ENCODE measurements at places on chromosomes 6 and 20.

DNA sequence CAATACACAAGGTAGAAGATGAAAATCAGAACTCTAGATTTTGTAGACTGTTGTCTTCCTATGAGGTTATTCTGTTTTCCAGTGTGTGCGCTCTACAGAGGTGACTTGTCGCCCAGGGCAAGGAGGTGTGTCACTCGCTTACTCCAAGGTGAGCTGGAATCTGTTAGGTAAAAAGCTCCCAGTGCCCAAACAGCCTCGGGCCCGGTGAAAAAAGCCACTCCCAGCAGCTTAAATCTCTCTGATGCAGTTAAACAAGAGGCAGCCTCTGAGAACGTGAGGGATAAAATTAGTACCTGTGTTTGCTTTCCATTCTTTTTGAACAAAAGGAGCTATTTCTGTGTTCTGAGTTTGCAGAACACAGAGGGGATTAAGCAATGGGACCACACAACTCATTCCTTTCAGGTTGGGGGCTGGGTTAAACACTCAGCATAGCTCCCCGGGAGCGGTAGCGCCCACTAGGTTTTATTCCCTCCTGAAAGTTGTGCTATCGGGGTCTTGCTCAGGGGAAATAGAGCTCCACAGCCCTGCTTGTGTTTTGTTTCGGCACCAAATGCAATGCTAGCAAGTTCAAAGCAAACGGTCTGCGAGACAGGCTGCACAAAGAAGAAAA is 181.2 kb downstream of the FOXA2 start:
- DNase-seq, result no peak

- DNase-seq, result no peak
Measured at GRCh38 chr6:91970700-91971099, 1383.8 kb upstream of the MAP3K7 start.

DNA sequence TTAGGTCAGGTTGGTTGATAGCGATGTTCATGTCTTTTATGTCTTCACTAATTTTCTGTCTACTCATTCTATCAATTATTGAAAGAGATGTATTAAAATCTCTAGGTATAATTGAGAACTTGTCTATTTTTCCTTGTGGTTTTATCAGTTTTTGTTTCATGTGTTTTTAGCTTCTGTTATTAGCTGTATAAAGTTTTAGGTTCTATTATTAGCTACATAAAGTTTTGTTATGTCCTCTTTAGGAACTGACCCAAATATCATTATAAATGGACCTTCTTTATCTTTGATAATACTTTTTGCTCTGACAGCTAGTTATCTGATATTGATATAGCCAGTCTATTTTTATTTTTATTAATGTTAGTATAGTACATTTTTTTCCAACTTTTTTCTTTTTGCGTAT is 92.4 kb upstream of the TMEM170B start:
- DNase-seq, result no peak

DNA sequence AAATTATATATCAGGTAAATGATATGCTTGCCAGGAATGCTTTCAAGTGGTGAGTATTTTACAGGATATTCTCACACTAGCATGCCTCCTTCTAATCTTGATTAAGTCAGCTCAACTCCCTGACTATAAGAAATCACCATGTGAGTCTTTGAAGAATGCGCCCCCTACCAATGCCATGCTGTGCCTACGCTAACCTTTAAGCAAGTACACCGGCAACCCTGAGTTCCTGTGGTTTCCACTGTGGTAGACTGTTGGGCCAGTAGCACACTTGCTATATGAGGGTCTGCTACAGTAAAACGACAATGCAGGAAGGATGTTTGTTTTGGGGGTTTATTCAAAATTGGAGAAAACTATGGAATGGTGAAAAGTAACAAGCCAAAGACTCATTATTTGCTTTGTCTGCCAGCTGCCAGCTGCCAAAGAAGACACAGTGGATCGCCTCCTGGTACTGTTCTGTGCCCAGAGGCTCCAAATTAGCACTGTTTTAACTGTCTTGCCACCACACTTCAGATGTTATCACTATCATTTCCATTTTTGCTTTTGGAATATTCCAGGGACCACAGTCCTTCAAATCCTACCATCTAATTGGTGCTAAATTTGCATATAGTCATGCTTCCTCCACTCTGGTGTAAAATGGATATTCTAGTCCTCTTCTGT is 333.5 kb downstream of the RNGTT start:
- no peak for DNase-seq

- no peak for DNase-seq
Measured at GRCh38 chr6:112031960-112032359, 21.9 kb upstream of the CCN6 start.

DNA sequence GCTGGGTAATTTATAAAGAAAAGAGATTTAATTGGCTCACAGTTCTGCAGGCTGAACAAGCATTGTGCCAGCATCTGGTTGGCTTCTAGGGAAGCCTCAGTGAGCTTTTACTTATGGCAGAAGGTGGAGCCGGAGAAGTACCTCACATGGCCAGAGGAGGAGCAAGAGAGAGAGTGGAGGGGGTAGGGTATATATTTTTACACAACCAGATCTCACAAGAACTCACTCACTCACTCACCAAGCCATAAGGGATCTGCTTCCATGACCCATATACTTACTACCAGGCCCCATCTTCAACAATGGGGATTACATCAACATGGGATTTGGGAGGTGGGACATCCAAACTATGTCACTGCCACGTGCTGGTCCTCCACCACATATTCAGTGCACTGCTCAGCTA is 152.6 kb upstream of the PRND start:
- DNase-seq, result no peak

GRCh38 chr6:95795927-95796326 is 218.6 kb downstream of the MANEA start:
- no peak for DNase-seq

DNA sequence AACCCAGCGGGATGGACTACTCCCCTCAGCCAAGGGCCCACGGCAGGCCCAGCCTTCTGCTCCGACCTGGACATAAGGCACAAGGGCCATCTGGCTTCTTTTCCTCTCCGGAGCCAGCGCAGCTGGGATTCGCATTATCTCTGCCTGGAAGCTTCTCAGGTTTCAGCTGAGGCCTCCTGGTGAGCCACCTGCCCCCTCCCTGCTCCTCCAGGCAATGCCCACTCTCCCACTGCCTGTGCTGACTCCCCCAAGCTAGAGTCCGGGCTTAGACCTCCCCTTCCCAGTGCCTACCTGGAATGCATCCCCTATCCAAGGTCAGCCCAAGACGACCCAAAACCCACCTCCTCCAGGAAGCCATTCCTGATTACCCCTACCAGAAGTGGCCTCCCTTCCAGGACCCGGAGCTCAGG is 60.7 kb downstream of the EZR start:
- DNase-seq, result no peak

- no peak for DNase-seq
Measured at GRCh38 chr6:95690328-95690727, 113.0 kb downstream of the MANEA start.

DNA sequence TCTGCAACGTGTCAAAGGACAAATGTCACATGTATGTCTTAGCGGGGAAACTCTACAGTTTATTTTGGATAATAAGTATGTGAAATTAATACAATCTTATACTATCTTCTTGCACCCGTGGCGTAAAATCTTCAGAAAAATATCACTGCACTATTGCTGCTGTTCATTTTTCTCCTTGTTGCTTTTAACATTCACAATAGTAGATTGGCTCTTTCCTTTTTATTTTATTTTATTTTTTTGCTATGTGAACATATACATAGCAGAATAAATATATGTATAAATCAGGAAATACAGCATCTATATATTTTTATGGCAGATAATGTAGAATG is 15.4 kb downstream of the GPR31 start:
- no peak for DNase-seq

DNA sequence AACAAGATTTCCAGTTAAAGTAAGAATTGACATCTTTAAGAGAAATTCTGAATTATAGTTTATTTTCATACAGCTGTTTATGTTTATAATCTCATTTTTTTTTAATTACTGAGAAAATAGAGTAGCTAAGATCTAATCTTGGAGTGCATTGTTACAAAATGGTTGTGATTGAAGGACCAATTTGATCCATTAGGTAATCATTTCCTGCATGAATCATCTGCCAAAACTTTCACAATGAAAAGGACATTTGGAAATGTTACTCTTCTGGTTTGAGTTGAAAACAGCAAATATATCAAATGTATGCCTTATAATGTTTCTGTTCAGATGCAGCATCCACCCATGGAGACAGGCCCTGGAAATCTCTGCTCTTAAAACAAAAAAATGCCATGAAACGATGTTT is 19.0 kb downstream of the TUBB2A start:
- no peak for DNase-seq

GRCh38 chr6:149988550-149989346 is 25.0 kb downstream of the ULBP1 start:
- DNase-seq, result no peak

- no peak for DNase-seq
Measured at GRCh38 chr6:41464481-41464880, 81.7 kb upstream of the FOXP4 start.

All from T-helper 2 cell treated with Interferon-gamma antibody and Interleukin-4, amounts not matched to agents 5 μg/mL and 100 μg/mL, for 36 hours (primary cell).